Stimulated activated CD4-positive, alpha-beta T cell treated with anti-CD3 and anti-CD28 coated beads, Interleukin-4, amount 100 ng/mL, for 4 hours (primary cell): ENCODE measurements at places on chromosomes 1 and 21.

DNA sequence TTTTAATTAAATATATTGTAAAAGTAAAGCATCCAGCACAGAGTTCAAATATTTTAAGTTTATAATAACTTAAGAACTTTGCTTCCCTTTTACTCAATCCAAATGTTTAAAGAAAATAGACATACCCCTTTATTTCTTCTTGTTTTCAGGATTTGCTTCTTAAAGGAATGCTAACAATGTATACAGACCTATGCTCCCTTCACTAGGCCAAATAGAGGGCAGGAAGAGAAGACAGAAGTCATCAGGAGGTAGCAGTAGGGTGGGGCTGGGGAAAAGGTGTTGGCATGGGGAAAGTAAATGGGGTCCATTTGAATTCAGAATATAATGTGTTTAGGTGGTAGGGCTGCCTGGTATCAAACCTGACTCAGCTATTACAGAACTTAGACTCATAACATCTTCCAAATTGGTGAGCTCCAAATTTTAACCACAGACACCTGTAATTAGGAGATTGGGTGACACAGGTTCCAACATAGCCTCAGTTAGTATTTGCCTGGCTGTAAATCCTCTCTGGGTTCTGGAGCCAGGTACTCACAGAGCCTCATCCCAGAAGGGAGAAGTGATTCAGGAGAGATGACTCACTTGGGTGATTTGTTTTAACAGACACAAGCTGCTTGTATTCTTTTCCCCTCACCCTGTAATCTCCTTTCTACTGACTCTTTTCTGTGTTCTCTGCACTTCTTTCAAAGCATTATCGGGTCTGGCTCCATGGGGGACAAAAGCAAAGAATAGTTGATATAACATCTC is 60.1 kb upstream of the DUSP10 start:
- no peak for DNase-seq

DNA sequence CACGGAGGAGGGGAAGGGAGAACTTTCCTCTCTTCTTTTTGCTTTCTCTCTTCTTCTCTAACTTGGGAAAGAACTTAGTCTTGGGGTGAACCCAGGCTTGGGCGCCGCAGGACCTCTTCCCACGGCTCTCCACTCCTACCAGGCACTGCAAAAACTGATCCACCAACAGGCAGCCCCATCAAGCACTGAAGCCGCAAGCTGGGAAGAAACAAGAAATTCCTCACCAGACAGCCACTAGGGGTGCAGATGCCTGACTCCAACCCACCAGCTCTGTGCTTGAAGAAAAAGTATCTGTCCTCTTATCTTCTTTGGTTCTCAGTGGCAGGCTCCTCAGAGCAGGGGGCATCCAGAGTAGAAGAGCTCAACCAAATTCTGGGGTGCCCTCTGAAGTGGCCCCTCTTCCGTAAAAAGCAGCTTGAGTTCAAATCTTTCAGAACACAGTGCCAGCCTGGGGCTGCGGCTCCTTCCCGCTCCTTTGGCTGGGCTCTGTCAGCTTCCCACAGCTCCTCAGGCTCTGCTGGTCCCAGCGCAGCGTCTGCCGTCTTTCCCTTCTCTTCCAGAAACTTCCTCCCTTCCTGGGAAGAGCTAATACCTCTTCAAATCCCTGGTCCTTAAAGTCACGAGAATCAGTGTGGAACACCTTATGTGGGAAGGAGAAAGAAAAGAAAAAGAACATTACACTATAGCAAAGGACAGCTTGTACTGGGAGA is 2.4 kb downstream of the SLC41A1 start:
- no peak for DNase-seq

- DNase-seq, result no peak
These were observed 5.2 kb downstream of the DIO1 start for GRCh38 chr1:53899206-53899628.

DNA sequence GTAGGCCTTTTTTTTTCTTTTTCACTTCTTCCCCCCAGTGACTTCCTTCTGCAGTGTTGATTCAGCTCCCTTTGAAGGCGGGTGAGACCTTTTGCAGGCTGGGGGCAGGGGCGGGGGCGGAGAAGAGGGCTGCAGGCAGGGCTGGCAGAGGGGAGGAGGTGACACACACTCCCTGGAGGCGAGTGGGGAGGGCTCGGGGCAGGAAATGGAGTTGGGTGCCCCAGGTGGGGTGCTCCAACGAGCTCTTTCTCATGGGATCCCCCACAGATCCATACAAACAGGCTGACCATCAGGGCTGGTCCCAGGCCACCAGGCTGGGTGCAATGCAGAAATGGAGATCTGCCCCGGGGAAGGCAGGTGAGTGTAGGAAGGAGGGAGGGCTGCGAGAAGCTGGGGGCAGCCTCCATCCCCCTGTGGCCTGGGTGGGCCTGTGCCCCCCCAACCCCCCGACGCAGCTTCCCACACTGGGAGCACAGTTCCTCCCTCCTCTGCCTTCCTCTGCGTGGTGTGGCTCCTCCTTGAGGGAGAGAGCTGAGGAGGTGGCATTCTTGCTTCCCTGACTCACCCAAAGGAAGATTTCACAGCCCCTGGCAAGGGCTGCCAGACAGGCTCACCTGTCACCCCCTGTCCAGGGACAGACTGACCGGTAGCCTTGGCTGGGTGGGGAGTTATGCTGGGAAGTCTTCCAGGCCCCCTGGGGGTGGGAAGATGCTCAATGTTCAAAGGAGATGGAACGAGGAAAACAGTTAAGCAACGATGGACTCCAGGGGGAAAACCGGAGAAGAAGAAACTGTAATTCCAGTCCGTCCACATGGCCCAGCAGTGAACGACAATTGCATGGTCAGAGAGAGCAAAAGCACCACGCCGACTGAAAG is 7.1 kb upstream of the ITGB2 start:
- DNase-seq, result peak; percentile 89

- DNase-seq, result no peak
These were observed 8.4 kb upstream of the PGBD2 start for GRCh38 chr1:248897412-248898337.

- DNase-seq, result no peak
These were observed 13.1 kb upstream of the DMRTB1 start for GRCh38 chr1:53446051-53446450.

GRCh38 chr1:230423261-230423660 is 2.9 kb downstream of the PGBD5 start:
- DNase-seq, result no peak

- DNase-seq, result no peak
These were observed 13.5 kb downstream of the KCNQ4 start for GRCh38 chr1:40796939-40797667.

- DNase-seq, result no peak
These were observed 126.5 kb downstream of the KCNN3 start for GRCh38 chr1:154743526-154744036.

DNA sequence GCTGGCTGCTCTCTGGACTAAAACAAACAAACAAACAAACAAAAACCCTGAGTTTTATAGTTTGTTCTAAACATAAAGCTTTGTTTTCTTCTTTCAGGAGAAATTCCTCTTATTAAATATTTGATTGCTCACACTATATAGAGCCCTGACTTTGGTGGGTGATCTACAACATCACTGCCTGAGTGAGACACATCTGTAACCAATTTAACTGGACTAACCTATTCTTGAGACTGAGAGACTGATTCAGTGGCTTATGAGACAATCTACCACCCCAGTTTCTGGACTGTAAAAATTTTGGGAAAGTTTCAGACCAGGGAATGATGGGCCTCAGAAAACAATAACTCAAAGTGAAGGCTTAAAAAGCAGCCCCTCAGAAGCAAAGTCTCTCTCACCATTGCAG is 537.0 kb downstream of the NEGR1 start:
- DNase-seq, result no peak

DNA sequence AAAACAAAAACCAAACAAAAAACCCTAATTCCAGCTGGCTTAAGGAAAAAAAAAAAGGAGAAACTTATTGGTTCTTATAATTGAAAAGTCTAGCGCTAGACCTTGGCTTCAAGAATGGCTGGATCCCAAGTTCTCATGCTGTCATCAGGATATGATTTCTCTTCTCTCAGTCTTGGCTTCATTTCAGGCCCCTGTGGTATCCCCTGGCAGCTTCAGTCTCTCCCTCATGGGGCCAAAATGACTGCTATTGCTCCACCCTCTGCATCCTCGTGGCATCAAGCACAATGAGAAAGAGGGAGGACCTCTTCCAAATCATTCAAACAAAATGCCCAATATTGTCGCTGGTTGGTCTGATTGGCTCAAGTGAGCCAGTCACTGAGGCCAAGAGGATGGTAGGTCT is 80.7 kb downstream of the GIPC2 start:
- no peak for DNase-seq

DNA sequence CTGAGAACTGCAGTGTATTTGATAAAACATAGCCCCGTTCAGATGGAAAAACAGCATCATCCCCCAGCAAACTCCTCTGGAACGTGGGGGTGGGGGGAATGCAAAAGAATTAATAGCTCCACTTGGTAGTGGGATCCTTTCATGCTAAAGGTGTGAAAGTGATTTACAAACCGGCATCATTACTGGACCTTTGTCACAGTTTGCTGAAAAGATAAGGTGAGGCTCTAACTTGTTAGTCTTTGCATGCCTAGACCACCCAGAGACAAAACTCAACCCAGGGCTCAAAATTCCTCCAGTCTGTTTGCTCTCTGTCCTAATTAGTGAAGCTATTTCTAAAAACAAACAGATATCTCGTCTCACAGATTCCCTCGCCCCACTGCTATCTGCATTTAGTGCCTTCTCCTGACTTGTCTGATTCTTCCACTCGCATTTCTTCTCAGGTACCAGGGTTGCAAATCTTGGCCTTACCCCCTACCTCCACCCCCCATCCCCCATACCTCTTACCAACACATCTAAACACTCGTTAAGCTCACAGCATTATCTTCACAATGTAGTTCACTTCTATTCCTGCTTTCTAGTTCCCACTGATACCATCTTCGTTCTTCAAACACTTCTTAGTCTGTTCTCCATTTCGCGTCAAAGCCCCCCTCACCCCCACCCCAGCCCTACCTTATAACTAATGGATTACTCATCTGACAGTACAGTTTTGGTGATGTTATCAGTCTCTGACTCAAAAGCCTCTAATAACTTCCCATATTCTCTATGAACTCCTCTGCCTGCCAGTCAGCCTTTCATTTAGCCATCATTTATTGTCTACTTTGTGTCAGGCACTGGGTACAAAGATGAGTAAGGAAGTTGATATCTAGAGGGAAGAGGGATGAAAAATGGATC is 11.8 kb downstream of the IER5 start:
- peak; percentile 46 for DNase-seq

DNA sequence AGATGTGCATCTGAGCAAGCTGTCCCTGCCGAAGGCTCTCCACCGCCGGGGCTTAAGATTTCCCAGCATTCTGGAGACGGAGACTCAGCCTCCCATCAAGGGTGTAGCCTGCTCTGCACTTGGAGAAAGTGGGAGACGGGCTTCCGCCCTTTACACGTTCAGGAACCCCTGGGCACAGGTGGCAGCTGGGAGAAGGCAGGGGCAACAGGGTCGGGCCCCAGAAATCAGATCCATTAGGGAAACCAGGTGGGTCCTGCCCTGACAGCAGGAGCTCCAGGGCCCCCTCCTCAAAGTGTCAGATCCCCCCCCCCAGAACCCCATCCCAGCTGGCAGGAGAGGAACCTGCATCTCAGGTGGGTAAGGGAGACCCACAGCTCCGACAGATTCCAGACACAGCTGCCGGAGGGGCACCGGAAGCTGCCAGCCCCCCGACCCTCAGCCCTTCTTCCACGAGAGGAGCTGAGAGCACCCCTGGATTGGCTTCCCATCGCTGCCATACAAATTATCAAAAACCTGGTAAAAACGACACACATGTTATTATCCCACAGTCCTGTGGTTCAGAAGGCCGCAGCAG is 236.6 kb downstream of the NPHP4 start:
- DNase-seq, result no peak

GRCh38 chr1:40476924-40477677 is at the start of gene ZFP69:
TSS of gene ZFP69 (plus strand) at chr1:40477290. CDS start at chr1:40479362, 2,072 bp downstream.
- DNase-seq, result peak; percentile 70
